ENCODE measurements at places on chromosomes 7 and 10.
A peak's percentile ranks its signal among the peaks of the same experiment; 100 is the strongest.

DNA sequence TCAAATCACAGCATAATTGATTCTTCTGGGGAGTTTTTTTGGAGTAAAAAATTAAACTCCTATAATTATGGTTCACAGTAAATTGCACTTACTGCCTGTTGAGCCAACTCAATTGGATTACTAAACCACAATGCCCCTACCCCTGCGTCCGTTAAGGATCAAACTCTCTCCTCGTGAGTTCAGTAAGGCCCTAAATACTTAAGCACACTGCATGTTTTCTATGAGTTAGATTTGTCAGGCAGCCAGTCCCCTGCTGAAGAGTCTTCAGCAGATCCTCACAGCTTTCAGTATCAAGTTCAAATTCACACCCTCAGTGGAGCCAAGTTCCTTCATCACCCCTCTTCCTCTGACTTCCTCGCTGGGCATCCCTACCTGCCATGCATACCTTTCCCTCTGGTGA, 275.0 kb upstream of the BMPER start:
- DNase-seq, result no peak

DNA sequence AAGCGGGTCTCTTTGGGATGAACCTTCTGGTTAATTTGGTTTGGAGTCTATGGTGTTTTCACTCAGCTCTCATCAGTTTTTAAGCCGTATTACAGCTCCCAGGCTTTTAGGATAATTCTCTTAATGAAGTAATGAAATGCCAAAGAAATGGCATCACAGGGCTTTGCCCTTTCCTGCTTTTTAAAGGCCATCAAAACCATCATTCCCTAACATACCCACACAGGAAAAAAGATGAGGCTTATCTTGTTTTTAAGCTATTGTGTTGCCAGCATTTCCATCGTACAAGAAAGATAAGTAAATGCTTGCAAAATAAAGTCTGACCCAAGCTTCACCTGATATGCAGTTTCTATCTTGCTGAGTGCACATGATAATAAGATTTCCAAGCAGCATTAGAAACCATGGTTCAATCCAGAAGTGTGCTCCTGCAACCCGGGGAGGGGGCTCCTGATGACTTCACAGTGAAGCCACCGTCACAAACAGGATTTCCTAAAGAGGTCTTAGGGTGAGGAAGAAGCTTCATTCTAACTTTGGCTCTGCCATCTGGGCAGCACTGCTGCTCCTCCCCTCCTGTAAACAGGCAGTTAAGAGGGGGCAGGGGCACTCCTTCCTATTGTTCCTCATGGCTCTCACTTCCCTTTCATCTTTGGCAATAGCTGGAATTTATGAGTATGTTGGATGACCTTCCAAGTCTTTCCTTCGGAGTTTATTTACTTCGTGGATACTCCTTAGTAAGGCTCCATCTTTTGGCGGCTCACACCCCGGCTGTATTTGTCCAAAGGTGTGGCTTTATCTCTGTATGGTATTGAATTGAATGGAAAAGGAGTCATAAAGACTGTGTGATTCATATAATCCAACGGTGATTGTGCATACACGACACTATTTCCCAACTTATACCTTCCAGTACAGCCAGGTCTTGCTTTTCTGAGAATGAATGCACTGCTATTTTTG, 55.2 kb upstream of the FAM133B start:
- no peak for DNase-seq

GRCh38 chr7:77765906-77766800, 32.1 kb downstream of the TMEM60 start:
- no peak for DNase-seq

- no peak for DNase-seq
These were observed 70.9 kb downstream of the DAGLB start for GRCh38 chr7:6376820-6377219.

DNA sequence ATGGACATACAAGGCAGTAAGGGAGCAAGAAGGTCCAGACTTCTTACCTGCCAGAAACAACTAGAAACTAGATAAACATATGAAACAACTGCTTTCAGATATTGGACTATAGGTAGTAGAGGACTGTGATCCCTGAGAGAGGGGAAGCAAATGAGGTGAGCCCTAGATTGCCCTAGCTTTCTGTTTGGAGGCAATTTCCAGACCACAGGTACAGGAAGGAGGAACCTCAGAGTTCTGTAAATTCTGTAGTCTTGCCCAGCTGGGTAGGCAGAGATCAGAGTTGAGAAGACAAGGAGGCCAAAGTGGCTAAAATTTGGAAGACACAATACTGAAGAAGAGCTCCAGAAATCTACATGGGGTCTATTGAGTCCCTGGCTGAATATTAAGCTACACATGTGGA, 21.0 kb downstream of the CDK6 start:
- no peak for DNase-seq

DNA sequence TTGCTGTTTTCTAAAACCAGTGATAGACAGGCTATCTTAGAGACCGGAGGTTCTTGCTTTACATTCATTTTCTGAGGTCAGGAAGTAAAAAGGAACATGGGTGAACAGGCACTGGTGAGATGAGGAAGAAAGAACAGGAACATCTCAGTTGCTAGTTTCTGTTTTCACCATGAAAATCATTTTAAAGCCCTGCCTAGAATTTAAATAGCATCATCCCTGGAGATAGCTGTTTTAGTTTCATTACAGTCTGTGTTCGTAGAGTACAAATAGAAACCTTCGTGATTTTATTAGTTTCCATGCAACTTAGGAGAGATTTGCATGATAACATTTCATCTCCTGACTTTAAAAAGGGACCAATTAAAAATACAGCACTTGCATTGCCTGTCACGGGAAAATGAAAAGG, 14.7 kb downstream of the KCNMA1 start:
- no peak for DNase-seq

GRCh38 chr7:93566876-93567275, 7.6 kb downstream of the CALCR start:
- DNase-seq, result no peak

DNA sequence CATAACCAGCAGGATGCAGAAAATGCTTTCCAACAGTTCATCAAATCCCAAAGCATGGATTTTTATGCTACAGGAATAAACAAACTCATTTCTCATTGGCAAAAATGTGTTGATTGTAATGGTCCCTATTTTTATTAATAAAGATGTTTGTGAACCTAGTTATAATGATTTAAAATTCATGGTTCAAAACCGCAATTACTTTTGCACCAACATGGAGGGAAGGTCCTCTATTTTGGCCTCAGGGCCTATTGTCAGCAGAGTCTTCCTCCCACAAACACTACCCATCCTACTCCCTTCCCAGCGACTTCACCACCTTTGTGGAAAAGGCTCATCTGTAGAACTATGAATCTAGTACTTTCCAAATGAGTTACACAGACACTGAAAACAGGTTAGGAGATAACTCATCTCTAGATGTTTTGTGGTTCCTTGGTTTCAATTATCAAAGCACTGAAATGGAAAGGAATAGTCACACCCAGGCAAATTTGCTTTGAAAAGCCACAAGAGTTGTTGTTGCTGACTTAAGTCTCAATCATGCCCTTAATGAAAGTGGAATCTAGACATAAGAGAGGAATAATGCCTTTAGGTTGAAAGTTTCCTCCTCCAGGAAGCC, 59.4 kb upstream of the FRMD4A start:
- DNase-seq, result no peak

GRCh38 chr10:113057948-113058522, 108.0 kb downstream of the TCF7L2 start:
- no peak for DNase-seq

- DNase-seq, result no peak
These were observed 278.1 kb downstream of the HTR7 start for GRCh38 chr10:90579602-90580242.

DNA sequence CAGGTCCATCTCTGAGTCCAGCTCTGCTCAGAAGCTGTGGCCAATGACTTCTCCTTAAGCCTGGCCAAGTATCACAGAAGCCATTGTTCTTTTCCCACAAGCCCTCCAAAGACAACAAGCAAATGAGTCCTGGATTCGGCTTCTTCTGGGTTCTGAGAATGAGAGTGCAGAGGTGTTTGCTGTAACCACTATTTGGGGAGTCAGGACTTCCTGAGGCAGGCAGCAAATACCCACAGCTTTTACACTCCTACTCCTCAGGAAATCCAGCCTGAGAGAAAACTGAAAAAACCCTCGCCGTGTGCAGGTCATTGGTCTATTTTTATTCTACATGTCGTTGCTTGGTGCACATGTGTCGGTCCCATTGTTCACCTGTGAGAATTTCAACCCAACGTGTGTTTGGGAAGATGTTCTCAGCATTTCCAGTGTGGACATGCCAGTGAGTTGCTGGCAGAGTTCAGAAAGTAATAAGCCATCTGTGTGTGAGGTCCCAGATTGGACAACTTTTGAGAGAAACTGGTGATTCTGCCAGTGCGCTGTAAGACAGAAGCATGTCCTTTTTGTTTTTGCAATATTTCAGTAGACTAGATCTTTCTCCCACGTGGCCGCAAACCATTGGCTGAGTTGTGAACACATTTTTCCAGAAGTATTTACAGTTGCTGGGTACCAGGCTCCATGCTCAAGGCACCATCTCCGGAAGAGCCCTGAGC, 121.6 kb upstream of the LYZL2 start:
- no peak for DNase-seq

DNA sequence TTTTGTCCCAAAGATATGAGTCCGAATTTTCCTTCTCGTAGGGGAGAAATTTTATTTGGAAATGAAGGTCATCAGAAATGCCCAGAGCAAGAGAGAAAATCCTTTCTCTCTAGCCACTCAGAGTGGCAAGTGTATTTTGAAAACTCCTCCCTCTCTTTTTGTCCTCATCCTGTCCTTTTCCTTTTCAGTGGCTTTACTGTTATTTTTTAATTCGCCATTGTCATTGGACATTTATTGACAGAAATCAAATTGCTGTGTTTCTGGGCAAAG, 39.6 kb downstream of the TET1 start:
- DNase-seq, result no peak

DNA sequence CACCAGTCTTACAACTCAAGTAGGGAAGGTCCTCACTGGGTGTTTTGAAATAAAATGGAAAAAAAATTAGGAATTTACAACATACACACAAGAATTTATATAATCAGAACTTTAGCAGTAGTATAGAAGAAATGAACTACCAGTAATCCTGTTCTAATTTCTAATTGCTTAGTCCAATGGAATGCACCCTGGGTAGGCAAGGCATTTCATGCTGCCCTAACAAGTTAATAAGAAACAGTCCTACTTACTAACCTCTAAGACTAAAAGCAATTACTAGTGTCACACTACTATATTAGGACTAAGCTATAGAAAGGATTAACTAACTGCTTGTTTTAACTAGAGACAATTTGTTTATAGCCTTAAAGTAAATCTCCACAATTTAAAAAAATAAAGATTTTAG, 158.1 kb downstream of the BTAF1 start:
- DNase-seq, result no peak

DNA sequence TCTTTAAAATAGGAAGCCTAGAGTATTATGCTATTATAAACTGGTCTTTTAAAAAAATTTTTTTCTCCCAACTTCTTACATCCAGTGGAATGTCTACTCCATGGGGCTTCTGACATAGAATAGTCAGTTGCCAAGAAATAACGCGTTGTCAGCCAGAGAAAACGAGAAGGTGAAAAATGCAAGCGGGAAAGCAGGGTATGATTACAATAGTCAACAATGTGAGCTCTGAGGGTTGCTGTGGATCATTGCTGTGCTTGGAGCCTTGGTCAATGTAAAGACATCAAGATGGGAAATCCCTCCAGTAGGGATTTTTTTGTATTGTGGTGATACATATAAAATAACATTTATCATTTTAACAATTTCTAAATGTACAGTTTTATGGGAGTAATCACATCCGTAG, 27.6 kb upstream of the PLPP4 start:
- DNase-seq, result no peak

GRCh38 chr7:98300595-98301372, 19.3 kb downstream of the BRI3 start:
- DNase-seq, result no peak

DNA sequence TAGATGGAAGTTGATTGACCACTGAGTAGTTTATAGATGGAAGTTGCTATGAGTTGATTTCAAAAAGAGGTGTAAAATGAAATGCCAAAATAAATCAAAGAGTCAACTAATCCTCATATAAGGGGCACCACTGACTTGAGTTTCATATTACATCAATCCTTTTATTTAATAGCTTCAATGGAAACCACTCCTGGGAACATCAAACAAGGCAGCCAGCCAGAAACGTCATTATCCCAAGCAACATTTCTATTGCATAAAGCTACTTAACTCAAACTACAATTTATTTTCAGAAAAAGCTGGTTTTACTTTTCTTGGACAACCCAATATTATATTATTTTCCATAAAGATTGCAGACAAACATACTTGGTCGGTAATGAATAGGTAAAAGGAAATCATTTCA, 162.1 kb downstream of the TSPAN12 start:
- no peak for DNase-seq

GRCh38 chr10:79239275-79239779, 107.9 kb upstream of the PPIF start:
- DNase-seq, result no peak

GRCh38 chr7:2012981-2013380, 219.8 kb downstream of the MAD1L1 start:
- peak; percentile 85 for DNase-seq

Measured in COR-L47 (cell line).